GM12878 (cell line): ENCODE measurements at places on chromosomes 11 and 22. TPM values are rescaled to one million over a fixed set of nuclear protein-coding genes. Genes with fewer than 3 reads are reported as not detected.

GRCh38 chr11:120115272-120116000, 22.5 kb downstream of the TRIM29 start:
- DNase-seq = no peak

DNA sequence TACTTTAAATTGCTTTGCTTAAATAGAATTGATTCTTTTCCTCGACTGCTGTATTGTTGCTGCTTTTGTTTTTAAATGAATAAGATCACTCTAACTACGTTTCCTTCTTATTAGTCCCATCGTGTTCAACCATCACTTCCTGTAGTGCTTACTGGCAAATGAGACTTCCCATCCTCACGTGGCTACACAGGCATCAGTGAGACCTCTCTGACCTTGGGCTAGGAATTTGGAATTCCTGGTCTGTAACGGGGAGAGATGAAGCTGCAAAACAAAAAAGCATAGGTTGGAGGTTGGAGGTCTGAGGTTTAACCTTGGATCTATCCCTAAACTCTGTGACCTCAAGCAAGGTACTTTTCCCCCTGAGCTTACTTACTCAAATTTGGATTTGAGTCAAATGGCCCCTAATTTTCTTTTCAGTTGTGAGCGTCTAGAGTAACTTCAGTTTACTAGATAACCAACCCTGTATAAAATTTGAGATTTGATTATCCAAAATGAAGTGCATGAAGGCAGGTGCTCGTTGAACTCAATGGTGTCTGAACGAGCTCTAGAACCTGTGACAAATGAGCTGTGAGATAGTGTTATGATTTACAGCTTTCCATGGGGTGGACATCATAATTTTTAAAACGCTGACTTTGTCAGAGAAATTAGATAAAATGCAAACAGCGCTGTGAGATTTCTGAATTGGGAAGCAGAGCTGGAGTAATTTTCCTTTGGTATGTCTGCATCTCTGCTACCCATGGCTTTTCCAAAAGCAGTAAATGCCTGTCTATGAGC, 151.2 kb downstream of the DBX1 start:
- DNase-seq = no peak

DNA sequence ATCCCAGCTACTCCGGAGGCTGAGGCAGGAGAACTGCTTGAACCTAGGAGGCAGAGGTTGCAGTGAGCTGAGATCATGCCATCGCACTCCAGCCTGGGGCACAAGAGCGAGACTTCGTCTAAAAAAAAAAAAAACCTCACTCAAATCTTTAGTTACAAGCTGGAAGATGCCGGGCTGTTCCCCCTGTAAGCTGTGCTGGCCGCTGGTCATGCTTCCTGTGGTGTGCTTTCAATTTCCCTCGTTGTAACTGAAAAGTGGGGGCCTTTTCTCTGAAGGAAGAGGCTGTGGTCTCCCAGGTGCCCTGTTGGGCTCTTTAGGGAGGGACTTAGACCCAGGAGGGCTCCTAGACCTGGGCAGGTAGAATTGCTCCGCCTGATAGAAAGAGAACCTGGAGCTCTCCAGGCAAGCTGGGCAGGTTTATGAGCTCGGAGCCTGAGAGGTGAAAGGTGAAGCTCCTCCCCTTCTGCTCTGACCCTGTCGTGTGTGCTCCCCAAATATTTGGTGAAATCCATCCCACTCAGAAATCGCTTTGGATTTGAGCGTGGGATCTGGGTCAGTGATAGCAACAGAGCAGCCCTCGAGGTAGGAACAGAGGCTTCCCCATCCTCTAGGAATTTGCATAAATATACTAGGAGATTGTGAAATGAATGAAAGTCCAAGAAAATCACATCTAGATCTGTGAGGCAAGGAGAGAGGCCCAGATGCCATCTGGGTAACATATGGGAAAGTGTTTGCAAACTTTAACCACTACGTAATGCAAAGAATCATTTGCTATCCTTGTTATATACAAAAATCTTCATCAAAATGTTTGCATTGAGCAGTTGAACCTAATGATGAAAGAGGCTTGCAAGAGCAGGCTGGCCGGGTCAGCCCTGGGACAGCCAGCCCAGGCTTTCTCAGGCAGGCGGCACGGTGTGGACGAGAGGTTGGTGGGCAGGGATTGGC, 154.3 kb downstream of the FBXO7 start:
- DNase-seq = no peak

GRCh38 chr11:3152471-3153110, 12.5 kb downstream of the OSBPL5 start:
- DNase-seq = no peak

The TRIOBP gene
- 20.5 and 23.6 TPM in 2 replicates for total RNA-seq

The OR51E1 gene
- total RNA-seq = not detected in 2 replicates
